ENCODE measurements at places on chromosomes 4 and X.

- no peak for DNase-seq
Observed at GRCh38 chr4:170875868-170876267, 786.1 kb upstream of the AADAT start.

- DNase-seq, result peak; percentile 17
Observed at GRCh38 chr4:112604589-112604988, 32.1 kb downstream of the ZGRF1 start.

- no peak for DNase-seq
Observed at GRCh38 chrX:113892891-113893290, 691.0 kb upstream of the HTR2C start.

GRCh38 chrX:44596277-44596676 is 53.6 kb upstream of the FUNDC1 start:
- no peak for DNase-seq

- no peak for DNase-seq
Observed at GRCh38 chrX:68874076-68874475, 45.3 kb downstream of the EFNB1 start.

Data from activated CD4-positive, alpha-beta T cell treated with anti-CD3 and anti-CD28 coated beads, Interleukin-2, amount 50 U/mL, for 4 hours (primary cell).